NCI-H1417 (cell line): ENCODE measurements at places on chromosomes 2 and 18.

GRCh38 chr18:48908916-48909315, 41.8 kb downstream of the SMAD7 start:
- no peak for DNase-seq

GRCh38 chr2:10790228-10790973, 22.2 kb downstream of the PDIA6 start:
- no peak for DNase-seq

DNA sequence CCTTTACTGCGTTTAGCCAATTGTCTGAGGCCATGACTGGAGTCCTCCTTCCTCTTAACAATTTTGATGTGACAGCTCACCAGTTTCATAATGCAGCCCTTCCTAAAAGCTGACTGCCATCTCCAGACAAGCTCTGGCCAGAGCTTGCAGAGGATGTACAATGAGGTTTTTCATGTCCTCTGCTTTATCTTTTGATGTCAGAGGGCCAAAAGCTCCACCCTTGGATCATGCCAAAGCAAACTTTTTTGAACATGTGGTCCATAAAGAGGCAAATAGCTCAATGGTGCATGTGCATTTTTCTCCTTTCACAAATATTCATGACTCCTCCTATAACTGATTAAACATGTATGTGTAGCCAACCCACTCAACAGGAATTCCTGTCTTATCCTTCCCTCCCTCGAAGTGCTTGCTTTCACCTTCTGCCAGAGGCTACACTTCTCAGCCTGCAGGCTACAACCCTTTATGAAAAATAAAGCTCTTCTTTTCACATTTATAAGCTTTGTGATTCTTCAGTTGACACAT, 266.2 kb downstream of the FBXO15 start:
- DNase-seq, result no peak

DNA sequence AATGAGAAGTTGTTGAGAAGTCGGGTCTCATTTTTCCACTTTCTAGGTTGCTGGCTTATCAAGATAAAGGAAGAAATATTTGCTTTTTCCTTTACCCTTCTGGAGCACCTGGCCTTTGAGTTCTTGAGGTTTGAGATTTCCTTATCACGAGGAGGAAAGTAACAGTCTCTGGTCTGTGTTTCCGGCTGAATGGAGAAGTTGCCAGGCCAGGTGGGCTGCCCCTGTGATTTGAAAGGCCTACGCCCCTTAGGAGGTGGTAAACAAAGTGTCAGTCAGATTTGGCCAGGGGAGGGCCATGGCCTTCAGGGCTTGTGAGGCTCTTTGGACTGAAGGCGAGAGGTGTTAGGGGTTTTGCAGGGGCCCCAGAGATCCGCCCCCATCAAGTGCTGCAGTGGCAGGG, 156.7 kb upstream of the HAAO start:
- no peak for DNase-seq

GRCh38 chr18:21865043-21865442, 124.5 kb downstream of the MIB1 start:
- no peak for DNase-seq

- DNase-seq, result no peak
Measured at GRCh38 chr18:53241161-53241560, 901.2 kb downstream of the DCC start.

GRCh38 chr18:58212274-58212673, 168.2 kb downstream of the NEDD4L start:
- no peak for DNase-seq

DNA sequence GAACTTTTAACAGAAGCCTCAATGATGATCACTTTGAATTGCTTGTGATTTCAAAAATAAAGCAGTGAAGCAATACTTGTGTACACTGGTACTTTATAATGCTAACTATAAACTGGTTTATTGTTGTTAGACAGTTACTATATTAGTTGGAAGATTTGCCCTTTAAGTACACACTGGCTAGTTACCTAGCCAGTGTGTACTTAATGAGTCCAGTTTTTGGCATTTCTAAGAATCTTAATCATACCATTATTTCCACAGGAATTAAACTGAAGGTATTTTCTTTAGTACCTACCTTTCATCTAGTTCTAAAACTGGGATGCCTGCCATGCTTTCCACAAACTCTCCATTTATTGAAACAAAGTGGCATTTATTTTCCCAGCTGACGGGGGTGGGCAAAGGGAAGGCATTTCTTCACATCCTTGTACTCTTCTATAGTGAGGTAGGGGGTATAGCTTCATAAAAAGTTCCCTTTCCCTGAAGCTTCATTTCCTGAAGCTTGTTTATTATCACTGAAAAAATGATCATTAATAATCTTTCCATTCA, 49.9 kb downstream of the UGP2 start:
- DNase-seq, result no peak

DNA sequence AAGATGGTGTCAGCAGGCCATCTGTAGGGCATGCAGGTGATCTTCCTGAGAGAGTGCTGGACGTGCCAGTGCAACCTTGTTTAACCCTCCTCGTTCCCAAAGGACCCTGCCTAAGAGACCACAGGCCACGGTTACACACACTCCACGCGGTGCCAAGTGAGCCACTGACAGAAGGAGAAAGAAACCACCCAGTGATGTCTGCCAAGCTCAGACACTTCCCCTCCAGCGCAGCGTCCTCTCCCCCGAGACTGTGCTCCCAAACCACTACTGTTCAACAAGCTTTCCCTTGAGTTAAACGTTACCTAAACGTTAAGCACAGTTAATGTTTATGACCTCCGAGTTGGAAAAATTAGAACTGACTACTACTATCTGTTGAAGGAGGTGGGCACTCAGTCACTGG, 119.1 kb upstream of the NCK2 start:
- no peak for DNase-seq

DNA sequence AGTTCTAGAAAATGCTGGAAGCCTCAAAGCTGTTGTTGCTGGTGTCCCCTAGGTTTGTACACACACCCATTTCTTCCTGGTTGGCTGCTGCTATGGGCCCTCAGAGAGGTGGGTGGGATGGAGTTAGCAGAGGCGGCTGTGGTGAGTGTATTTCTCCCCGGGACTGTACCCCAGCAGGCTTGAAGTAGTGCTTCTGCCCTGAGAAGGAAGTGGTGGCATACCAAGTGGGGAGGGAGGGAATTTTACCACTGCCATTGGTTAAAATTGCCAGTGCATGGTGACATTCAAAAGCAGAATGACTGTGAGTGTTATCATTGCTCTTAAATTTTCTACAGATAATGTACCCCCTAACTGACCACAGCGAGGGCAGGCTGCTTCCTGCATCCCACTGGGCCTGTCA, 125.6 kb upstream of the CAPN13 start:
- DNase-seq, result no peak

DNA sequence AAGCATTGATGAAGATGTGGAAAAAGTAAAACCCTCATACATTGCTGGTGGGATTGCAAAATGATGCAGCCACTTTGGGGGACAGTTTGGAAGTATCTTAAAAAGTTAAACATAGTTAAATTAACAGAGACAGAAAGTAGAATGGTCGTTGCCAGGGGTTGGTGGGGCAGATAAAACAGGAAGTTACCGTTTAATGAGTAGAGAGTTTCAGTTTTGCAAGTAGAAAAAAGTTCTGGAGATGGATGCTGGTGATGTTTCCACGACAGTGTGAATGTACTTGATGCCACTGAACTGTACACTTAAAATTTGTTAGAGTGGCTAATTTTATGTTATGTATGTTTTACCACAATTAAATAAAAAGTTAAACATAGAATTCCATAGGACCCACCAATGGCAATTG, 44.5 kb upstream of the EGR4 start:
- DNase-seq, result no peak

- DNase-seq, result no peak
Measured at GRCh38 chr2:8997631-8998030, 5.9 kb downstream of the MBOAT2 start.

GRCh38 chr2:120859128-120859527, 123.5 kb downstream of the GLI2 start:
- no peak for DNase-seq
